ENCODE measurements at places on chromosomes 16 and 17.

- DNase-seq = no peak
Measured at GRCh38 chr17:76199469-76199868, 40.8 kb downstream of the RNF157 start.

DNA sequence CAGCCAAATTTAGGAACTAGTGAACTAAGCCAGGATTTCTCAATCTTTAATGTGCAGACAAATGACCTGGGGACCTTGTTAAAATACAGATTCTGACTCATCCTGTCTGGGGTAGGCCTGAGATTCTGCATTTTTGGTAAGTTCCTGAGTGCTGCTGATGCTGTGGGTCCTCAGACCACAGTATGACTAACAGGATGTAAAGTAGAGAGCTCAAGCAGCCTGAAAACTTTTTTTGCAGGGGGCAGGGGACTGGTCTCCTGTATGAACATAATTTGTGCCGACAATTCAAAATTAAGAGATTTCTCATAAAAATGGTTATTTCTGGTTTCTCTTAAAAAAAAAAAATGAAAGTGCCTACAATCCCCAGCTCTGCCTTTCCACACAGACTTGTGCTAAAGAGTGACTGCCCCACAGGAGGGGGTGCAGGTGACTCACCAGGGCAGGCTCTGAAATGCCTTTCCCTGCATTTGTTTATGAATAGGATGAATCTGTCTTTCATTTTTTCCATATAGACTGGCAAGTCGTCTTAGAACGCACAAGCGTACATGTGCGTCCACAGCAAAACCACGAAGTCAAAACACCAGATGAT lies 271.5 kb downstream of the PHKB start:
- DNase-seq = no peak

DNA sequence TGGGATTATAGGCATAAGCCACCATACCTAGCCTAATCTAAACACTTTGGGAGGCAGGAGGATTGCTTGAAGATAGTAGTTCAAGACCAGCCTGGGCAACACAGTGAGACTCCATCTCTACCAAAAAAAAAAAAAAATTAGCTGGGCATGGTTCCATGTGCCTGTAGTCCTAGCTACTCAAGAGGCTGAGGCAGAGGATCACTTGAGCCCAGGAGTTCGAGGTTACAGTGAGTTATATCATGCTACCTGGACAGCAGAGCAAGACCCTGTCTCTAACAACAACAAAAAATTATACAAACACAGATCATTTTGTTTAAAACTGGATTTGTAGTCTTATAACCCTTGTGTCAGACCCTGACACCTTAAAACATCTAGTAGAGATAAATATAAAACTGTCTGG lies 7.7 kb upstream of the C16orf54 start:
- DNase-seq = no peak

- DNase-seq = no peak
Measured at GRCh38 chr17:20315821-20316220, 151.5 kb downstream of the LGALS9B start.

DNA sequence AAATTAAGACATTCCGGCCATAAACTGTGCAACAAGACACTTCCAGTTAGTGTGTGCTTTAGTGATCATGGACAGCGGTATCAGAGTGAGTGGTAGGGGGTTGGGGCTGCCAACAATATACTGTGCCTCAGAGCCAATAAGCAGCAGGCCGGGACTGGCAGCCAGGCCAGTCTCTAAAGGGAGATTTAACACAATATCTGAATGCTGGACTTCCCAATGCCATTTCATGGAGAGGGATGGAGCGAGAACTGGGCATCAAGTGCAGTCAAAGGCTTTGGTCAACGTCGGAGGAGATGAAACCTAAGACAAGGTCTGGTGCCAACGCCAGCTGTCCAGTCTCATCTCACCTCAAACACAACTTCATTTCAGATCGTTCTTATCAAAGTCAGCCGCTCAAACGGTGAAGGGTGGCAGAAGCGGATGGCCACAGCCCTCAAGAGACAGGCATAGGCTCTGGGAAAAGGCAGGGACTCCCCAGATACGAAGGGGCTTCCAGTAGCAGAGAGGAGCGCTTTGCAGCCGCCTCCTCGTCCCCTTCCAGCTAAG lies 935 bp downstream of the USP32 start:
- DNase-seq = no peak

DNA sequence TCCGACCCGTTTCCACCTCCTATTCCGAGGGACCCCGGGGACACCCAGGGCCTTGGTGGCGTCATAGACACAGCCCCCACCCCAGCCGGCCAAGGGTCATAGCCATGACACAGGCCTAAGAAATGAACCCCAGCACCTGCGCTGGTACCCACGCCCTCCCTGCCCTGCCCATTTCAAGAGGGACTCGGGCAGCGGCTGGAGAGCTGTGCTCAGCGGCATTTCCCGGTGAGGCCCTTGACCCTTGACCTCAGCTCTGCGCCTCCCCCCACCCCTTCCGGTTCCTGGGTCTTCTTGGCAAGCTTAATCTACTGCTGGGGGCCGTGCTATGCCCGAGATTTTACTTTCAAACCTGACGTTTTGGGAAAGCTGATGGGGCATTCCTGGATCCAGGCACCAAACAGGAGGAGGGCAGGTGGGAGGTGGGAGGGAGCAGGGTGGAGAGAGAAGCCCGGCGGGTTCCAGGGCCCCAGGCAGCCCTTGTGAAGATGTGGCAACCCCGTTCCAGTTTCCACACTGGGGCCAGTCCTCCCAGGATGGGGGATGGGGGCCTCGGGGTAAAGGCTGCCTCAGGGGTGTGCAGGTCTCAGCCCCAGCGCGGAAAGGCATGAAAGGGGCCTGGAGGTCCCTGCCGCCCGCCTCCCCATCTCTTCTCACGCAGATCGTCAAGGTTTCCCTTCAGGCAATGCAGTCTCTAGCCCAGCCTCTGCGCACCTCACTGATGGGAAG lies at the start of gene SLC22A31:
Gene SLC22A31, minus strand, starts transcription at position 414 of the 726 bp plus-strand sequence. Its CDS starts 36 bp downstream, at position 378.
- no peak for DNase-seq

DNA sequence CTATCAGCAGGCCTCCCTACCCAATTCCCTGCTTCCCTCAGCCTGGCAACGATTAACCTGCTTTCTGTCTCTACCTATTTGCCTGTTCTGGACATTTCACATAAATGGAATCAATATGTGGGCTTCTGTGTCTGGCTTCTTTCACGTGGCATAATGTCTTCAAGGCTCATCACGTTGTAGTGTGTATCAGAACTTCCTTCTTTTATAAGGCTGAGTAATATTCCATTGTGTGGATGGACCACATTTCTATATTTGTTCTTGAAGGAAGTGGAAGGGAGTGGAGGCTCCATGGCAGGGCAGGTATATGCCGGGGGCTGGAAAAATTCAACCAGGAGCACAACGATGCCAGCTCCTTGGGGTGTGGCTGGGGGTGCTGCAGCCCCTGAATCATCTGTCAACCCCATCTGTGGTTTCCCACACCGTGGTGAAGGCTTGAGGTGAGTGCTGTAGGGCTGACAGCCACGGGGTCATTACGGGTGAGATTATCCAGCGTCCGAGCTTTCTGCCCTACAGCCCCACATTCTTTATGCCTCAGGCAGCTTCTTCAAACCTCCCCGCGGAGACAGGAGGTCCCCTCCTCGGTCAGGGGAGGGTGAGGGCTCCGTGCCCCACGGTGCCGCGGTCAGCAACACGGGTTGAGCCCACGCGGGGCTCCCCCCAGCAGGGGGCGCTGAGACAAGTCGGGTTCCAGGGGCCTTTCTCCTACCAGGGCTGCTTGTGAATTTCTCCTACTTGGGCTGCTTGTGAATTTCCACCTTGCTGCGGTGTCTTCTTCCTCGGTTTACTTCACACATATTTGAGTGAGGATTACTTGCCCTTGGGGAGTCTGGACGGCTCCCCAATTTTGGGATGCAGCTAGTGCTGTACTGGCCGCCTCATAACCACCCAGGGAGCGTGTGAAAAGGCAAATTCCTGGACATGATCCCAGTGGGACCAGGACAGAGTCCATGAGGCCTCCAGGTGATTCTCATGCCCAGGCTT lies 18.3 kb upstream of the WFIKKN2 start:
- no peak for DNase-seq

DNA sequence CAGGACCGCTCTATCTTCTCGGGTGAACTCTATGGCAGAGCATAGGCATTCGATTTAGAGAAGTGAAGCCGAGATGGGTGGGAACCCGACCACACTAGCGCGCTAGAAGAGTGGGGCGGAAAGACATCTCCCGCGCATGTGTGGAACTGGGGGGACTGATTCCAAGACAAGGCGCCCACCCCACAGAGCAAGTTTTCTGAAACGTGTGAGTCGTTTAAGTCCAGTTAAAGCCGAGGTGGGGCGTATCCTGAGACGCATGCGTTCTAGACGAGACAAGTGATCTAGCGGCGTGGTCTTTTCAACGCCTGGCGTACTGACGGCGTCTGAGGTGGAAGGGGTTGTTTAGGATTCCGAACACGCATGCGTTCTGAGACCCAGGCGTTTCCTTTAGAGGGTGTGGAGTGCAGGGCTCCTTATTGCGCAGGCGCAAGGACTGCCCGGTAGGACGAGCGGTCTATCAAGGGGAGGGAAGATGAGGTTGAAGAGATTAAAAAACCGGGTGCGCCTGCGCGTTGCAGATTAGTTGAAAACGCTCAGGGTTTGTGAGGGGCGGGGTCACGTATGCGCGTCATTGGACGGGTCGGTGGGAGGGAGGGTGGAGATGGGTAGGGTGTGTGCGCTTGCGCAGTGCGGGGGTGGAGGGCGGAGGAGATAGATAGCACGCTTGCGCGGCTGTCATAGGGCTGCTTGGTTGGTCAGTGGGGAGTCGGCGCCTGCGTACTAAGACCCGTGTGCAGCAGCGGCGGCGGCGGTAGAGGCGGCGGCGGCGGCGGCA lies at the start of gene EIF5A:
Gene EIF5A, plus strand, starts transcription at position 718 of the 775 bp plus-strand sequence. CDS start 2,008 bp downstream, outside the sequence.
- DNase-seq = peak; percentile 100

DNA sequence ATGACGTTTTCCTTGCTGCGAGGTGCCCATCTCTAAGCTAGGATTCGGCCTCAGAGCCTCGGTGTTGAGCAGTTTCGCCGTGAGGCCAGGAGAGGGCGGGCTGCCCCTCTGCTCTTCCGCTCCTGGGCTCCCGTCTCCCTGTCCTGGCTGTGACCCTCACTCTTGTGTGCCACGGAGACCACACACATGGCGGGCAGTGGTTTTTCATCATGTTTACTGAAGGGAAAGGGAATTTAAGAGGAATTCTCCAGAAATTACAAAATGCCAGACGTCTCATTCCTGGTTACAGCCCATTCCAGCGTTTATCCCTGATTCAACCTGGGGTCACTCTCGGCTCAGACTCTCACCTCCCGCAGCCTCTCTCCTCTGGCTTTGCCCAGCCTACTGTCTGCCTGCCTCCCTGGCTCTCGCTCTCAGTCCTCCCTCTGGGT lies 96.8 kb upstream of the ELAC2 start:
- no peak for DNase-seq

GRCh38 chr17:11871773-11872172 lies 125.5 kb downstream of the ZNF18 start:
- DNase-seq = no peak

- no peak for DNase-seq
Measured at GRCh38 chr17:32297860-32298259, 32.2 kb downstream of the RHBDL3 start.

DNA sequence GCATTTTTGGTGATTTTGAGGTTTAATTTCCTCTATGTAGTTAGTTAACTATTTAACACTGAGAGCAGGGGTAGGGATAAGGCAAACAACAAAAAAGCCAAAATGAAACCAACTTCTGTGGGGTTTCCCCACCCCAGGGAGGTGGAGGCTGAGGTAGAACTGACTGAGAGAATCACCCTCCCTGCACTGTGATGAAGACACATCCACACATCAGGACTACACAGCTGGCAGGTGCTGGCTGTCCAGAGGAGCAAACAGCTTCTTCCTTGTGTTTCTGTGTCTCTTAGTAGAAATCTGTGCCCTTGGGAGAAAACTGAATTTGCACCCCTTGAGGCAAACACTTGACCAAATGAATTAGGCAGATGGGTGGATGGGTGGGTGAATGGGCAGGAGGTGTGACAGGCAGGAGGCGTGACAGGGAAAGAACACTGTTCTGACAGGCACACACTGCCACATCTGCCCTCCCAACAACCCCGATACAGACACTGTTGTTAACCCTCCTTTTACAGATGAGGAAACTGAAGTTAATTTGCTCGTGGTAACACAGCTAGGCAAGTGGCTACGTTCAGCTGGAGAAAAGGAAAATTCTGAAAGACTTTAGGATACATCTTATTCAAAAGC lies 62.9 kb upstream of the AMZ2 start:
- DNase-seq = no peak

GRCh38 chr16:84379008-84379708 lies 10.8 kb downstream of the ATP2C2 start:
- DNase-seq = no peak

DNA sequence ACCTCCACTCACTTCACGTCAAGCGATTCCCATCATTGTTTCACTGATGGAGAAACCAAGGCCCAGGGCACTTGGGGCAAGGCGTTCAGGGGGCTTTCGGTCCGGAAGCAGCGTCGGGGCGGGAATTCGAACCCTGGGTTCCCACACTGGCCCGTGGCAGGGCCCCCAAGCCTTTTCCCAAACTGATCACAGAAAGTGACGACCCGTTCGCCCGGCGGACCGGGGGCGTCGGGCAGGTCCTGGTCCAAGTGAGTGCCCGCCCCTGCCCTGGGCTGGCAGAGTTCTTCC lies 856 bp upstream of the MON1B start:
- DNase-seq = no peak

DNA sequence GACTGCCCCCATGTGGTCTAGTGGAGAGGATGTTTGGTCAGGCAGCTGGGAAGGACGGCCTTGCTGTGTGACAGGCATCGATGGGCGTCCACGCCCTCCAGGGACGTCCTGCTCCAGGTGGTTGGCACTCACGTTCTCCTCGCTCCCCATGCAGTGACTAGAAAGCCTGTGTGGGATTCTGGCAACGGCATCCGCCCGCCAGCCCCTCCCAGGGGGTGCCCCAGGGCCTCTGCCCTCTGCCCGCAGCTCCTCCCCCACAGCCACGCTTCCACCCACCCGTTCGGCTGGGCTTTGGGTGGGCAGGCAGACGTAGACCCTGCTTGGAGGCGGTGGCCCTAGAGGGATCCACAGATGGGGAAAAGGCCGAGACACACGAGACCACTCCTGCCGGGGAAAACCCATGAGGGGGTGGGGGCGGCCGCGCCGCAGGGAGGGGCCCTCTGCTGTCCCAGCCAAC lies 4.7 kb upstream of the IL17C start:
- DNase-seq = no peak

GRCh38 chr17:39667262-39667944 lies 850 bp upstream of the PNMT start:
- DNase-seq = no peak

- DNase-seq = no peak
Measured at GRCh38 chr16:54783226-54783625, 147.4 kb upstream of the IRX5 start.

GRCh38 chr17:35188111-35188510 lies 6.1 kb downstream of the SLC35G3 start:
- DNase-seq = no peak

DNA sequence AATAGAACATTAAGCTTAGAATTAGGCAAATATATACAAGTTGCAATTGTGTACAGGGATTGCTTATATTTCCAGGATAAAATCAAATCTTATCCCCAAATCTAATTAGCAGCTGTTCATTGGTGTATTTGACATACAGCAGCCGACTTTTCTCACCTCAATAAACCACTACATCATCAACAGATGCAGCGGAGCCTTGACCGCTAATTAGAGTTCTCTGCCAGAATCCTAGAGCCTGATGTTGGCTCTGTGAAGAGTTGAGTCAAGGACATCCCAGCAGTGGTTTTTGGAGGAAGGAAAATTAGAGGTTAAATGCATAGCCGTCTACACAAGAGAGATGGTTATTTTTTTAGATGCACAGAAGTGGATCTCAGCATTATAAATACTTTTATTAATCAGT lies 221.9 kb upstream of the CACNG5 start:
- no peak for DNase-seq

All from stimulated activated CD8-positive, alpha-beta memory T cell treated with anti-CD3 and anti-CD28 coated beads, Interleukin-2, amount 100 ng/mL, for 1 hour (primary cell).